ENCODE measurements at places on chromosomes 13 and 19.
A peak's percentile ranks its signal among the peaks of the same experiment; 100 is the strongest.

- no peak for DNase-seq
These were observed 5.5 kb downstream of the WDFY2 start for GRCh38 chr13:51589793-51590192.

- DNase-seq, result no peak
These were observed 1.9 kb downstream of the SIGLEC14 start for GRCh38 chr19:51644636-51645271.

DNA sequence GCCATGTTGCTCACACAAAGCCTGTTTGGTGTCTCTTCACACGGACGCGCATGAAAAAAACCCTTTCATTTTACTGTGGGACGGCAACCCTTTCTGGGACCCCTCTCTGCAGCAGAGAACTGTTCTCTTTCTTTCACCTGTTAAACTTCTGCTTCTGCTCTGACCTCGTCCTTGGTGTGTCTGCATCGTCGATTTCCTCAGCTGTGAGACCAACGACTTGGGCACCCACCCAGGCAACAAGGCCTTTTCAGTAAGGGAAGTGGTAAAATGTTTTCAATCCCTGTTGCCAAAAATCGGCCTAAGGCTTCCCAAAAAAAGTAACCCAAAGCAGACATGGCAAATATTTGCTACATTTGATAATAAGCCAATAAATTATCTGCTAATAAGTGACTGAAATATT, 515.3 kb downstream of the IRS2 start:
- no peak for DNase-seq

GRCh38 chr13:87003265-87003664, 667.9 kb upstream of the SLITRK5 start:
- no peak for DNase-seq

- peak; percentile 70 for DNase-seq
These were observed 16.2 kb upstream of the PRODH2 start for GRCh38 chr19:35828692-35829301.

DNA sequence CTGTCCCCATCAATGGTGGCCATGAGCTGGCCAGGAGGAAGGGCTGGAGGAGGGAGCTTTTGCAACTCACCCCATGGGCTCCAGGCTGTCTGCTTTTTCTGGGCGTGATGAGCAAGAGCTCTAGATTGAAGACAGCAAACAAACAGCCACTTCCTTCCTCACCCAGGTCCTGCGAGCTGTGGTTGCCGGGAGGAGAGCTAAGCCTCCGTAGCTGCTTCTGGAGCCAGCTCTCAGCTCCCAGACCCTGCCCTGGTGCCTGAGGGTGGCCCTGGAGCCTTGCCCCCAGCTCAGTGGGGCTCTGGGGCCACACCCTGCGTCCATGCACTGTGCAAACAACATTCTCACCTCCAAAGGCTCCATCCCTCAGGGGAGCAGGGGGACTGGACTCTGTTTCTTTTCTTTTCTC, 6.2 kb downstream of the MYO1F start:
- DNase-seq, result peak; percentile 83

- DNase-seq, result peak; percentile 41
These were observed 14.5 kb upstream of the MPHOSPH8 start for GRCh38 chr13:19618977-19619376.

- no peak for DNase-seq
These were observed 77.9 kb upstream of the KL start for GRCh38 chr13:32938314-32938713.

GRCh38 chr13:100088644-100089464, at the start of gene PCCA:
Gene PCCA (plus strand): TSS chr13:100089093. CDS start chr13:100089121, 28 bp downstream.
- peak; percentile 97 for DNase-seq

DNA sequence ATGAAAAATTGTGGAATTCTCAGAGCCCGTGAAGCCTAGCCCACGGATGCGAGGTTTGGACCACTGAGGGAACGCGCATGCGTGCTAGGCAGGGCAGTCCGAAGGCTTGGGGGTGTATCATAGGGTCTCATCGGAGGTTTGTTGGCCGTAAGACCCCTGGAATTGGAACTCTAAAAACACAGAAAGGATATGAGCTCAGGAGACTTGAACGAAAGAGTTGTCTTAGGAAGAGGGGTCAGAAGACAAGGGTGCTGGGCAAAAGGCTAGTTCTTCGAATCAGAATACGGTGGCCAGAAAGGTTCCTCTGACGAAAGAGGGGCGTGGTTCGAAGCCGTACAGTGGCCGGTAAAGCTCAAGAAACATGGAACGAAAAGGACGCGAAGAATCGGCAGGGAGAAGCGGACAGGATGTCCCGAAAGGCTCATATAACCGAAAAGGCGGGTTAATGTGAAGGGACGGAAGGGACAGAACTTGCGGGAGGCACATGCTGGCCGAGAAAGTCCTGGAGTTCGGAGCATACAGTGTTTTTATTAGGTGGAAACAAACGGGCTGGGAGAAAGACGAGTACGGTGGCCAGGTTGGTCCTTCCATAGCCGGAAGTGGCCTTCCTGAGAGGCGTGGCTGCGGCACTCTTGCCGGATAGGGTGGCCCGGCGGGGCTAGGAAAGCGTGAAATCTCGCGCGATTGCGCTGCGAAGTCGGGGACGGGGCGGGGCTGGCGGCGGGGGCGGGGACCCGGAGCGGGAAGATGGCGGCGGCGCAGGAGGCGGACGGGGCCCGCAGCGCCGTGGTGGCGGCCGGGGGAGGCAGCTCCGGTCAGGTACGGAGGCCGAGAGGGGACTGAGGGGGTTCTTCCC, at the start of gene CLPTM1:
Gene CLPTM1 (plus strand): TSS at position 732 of the 856 bp plus-strand sequence. CDS start 16 bp downstream, at position 748.
- DNase-seq, result peak; percentile 98

- no peak for DNase-seq
These were observed 287.1 kb downstream of the ITGBL1 start for GRCh38 chr13:101739382-101740178.

DNA sequence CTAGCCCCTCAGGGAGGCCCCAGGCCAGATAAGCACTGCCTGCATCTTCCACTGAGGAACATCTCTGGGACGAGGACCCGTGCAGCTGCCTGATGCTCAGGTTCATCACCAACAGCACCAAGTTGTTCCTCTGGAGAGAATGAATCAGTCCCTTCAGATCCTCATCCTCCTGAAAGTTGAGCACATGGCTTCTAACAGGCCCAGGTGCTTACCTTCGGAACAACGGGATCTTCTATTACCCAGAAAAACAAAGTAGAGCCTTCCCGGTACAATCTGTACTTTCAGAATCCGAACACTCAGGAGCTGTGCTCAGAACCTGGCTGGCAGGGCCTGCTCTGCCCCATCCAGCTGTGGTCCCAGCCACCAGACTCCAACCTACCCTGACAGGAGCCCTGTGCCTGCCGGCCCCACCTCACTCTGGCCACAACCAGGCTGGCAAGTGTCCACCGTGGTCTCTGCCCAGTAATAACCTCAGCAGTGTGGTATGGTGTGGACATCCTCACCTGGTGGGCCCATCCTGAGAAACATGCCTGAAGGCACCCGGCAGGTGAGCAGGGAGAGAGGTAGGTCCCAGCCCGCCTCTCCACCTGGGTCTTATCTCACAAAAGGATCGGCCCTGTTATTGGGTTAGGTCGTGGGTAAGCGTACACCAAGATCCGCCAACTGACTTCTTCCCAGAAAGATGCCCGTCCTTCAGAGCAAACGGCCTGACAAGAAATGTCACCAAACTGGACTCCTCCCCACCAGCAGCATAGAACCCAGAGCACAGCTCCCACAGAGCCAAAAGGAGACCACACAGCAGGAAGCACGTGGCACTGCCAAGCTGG, 34.1 kb downstream of the ELL start:
- no peak for DNase-seq

GRCh38 chr13:49216334-49216733, 3.8 kb upstream of the MLNR start:
- DNase-seq, result no peak

DNA sequence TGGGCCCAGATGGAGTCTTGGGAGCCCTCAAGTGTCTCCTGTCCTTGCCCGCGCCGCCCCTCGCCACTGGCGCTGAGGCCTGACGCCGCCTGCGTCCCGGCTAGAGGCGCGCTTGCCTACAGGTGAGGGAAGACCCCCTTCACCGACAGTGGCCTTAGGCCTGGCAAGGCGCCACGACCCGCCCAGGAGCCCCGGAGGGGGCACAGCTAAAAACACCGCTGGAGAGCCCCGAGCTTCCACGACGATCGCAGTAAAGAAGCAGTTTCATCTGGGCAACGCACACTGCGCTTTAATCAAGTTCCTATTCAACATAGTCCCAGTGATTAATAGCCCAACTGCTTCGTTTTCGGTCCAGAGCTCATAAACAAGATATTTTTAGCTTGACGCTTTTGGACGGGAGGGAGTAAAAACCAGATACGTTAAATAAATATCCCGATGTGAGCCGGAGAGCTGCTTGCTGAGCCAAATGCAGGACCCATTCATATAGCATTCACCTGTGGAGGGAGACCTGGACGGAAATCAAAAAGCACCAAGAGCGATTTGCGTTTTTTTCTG, 1.5 kb upstream of the CEBPA start:
- peak; percentile 19 for DNase-seq

- DNase-seq, result no peak
These were observed 6.8 kb downstream of the RUBCNL start for GRCh38 chr13:46380242-46380641.

DNA sequence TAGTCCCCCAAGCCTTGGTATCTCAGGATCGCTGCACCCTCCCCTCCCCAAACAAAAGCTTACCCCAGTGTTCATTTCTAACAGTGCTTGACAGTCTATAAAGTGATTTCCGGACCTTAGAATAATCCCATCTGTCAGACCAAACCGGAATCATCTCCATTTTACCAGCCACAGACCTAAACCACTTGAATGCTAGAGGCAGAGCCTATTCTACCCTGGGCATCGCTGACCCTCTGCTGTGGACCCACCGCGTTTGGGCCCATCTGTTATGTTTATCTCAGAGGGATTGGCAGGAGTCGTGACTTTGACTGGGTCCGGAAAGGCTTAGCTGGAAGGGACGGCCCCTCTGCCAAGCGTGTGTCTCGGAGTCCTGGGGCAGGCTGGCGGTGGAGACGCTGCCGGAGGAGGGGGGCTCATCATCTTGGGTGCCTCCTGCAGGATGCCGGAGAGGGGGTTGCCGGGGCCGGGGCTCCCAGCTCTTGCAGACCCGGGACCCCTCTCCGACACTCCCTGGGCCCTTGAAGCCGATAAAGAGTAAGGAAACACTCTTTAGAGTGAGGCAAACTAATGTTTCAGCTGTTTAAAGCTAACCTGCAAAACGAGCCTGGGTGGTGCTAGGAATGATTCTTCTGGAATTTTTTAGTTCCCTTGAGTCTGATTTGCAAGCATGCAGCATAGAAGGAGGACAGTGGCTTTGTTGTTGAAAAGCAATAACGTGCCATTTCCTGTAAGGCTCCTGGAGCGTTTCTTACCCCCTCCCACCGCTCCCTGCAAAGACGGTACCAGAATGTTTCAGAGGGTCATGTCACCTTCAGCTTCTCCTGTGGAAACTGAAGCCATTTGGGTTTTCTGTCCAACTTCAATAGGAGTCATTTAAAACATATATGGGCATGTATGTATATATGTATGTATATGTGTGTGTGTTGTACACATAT, 1.3 kb downstream of the SLC25A42 start:
- DNase-seq, result peak; percentile 43

- DNase-seq, result no peak
These were observed 8.4 kb downstream of the NLRP7 start for GRCh38 chr19:54938906-54939305.

- no peak for DNase-seq
These were observed 24.4 kb upstream of the SIAH3 start for GRCh38 chr13:45875951-45876350.

DNA sequence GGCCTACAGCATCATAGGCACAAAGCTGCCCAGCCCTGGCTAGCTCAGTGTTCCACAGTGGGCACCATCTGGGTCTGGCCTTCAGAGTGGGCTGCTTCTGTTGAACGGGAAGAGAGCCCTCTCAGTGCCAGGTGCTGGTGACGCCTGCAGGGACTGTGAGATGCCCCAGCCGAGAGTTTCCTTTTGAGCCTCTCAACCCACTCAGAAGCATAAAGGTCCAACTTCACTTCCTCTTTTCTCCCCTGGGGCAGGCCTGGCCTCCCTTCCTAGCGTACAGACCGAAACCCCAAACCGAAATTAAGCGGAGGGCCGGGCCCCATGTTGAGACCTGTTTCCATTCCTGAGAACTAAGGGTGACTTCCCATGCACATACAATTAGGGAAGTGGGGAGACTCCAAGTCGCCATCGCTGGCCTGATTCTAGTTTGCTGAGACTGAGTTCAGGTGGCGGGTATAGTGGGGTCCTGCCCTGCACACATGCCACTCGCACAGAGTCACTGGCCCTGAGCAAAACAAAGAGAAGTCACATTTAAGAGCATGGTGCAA, 6.9 kb downstream of the RAB8A start:
- DNase-seq, result no peak

DNA sequence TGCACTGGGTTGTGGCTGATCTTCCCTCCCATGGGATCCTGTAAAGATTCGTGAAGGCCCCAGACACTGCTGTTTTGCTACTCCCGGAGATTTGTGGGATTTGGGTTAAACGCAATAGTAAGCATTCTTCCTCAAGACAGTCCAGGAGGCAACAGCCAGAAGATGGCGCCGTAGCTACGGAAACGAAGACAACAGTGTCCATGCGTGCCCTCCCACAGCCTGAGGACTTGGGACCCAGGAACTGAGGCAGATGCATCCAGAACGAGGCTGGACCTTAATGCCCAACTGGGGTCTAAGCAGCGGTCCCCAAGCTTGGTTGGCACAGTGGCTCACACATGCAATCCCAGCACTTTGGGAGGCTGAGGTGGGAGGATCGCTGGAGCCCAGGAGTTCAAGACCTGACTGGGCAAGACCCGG, 57.6 kb upstream of the ZNF507 start:
- peak; percentile 34 for DNase-seq

DNA sequence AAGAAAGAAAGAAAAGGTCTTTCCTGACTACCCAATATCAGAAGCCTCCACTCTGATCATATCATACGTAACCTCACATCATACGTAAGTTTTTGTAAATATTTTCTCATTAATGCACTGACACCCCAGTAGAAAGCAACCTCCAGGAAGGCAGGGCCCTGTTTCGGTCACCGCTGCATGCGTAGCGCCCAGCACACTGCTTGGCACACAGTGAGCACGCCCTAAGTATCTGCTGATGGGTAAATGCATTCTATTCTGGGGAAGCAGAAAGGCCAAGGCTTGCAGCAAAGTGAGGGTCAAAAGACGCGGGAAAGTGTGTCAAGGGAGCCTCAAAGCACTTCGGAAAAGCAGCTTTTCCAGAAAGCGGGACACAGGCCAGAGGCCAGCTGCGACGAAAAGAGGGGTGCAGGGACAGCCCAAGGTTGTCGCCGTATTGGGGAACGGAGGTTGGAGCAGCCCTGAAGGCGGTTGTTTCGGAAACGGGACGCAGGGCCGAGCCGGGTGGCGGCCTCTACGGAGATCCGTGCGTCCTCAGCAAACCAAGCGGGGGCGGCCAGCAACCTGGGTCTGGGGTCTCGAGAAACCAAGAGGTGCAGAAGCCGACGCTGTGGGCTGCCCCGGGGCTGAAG, 463 bp downstream of the SUGP1 start:
- no peak for DNase-seq

GRCh38 chr19:40512110-40512472, 45.3 kb downstream of the SPTBN4 start:
- DNase-seq, result no peak

GRCh38 chr19:16627193-16627927, 644 bp downstream of the MED26 start:
- peak; percentile 33 for DNase-seq
